Stimulated activated CD4-positive, alpha-beta T cell treated with anti-CD3 and anti-CD28 coated beads, Interleukin-15, amount 100 ng/mL, for 48 hours (primary cell): ENCODE measurements at places on chromosomes 3 and 15.

- no peak for DNase-seq
Measured at GRCh38 chr3:39208463-39209055, 16.2 kb upstream of the XIRP1 start.

DNA sequence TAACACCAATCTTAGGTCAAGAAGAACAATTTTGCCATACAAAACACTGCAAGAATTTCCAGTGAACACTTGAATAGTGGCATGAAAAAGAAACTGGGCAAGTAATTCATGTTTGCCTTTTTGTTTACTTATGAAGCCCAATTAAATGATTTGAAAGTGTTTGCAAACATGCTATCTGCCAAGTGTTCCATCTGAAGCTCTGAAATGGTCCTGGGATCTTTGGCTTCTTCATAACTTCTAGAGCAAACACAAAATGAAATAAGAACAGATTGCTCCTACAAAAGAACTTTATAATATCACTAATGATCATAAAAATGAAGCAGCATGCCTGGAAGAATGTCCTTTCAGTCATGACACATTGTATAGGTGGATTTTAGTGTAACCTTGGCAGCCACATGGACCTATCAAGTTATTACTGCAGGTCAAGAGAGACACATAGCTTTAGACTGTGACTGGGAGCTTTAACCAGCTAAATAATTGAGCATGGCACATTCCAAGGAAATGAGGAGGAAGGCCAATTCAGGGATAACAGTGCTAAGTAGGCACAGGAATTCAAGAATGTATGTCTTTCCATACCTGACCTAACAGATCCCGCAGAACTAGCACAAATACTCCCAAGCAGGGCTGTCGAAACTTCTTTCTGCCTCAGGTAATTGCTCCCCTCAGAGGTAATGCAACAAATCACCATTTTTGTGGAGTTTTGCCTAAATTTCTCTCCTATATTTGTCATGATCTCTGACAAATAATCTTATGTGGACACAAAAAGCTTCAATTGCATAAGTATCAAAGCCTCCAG is 144.6 kb downstream of the DUT start:
- DNase-seq, result no peak

GRCh38 chr3:196555295-196555694 is 13.1 kb downstream of the WDR53 start:
- no peak for DNase-seq

GRCh38 chr15:90451053-90451850 is 63.2 kb downstream of the IQGAP1 start:
- no peak for DNase-seq

DNA sequence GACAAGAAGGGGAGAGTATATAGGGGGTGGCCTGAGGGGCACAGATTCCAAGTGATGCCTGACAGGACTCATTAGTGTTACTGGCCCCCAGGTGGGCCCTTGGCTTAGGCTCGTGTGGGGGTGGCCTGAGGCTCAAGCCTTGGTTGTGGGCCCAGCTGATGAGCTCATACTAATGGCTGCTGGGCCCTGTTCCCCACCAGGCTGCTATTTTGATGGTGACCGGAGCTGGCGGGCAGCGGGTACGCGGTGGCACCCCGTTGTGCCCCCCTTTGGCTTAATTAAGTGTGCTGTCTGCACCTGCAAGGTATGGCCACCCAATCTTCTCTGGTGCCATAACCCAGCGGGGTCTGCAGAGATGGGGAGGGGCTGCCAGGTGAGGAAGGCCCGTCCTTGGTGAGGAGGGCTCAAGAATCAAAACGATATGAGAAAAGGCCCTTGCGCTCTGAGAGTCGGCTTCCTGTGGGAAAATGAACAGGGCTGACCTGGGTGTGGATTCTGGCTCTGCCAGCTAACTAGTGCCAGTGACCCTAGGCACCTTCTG is 7.4 kb downstream of the CHRD start:
- DNase-seq, result no peak

- no peak for DNase-seq
Measured at GRCh38 chr3:134311265-134311664, 60.6 kb upstream of the RYK start.

GRCh38 chr3:123660141-123660675 is 75.4 kb upstream of the HACD2 start:
- no peak for DNase-seq

- no peak for DNase-seq
Measured at GRCh38 chr15:66006986-66007385, 137.7 kb downstream of the RAB11A start.

DNA sequence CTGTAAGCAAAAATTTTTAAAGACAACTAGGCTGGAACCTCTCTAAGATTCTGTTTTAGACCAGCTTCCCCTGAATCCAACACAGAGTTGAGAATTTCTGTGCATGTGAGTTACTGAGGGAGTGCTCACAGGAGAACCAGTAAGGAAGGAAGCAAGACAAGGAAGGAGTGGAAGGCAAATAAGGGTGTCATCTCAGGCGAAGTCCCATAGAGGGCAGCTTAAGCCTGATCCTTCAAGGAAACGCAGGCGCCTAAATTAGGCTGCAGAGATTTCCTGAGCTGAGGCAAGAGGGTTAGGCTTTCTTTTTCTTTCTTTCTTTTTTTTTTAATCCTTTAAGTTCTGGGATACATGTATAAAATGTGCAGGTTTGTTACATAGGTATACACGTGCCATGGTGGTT is 36.2 kb upstream of the COL6A6 start:
- DNase-seq, result no peak

GRCh38 chr3:113292933-113293332 is 81.6 kb downstream of the BOC start:
- no peak for DNase-seq

DNA sequence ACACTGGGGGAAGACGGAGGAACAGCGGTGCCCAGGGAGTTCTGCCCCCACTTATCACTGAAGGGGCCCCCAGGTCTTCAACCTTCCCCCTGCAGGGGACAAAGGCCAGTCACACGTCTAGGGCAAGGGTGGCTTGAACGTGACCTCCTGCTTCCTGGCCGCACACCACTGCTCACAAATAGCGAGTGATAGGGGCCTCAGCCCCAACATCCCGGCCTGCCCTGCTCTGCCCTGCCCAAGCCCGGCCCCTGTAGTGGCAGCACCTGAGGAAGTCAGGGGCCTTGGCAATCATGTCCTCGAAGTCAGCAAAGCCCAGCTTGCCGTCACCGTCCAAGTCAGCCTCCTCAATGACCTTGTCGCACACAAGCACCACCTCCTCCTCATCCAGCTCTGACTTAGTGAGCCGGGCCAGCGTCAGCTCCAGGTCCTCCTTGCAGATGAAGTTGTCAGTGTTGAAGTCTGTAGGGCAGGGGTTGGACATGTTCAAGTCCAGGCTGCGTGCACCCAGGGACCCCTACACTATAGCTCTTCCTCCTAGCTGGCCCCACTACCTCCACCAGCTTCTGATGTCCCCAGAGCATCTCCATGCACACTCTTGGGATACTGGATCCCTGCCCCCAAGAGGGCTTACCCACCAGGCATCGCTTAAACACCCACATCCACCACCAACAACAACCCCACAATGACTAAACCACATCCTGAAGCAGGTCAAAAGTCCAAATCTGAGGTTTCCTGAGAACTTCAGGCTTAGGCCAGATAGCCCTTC is 13.3 kb downstream of the SH2D7 start:
- no peak for DNase-seq
